IPS DF 6.9 (cell line): ENCODE measurements at places on chromosomes 2 and 18.

DNA sequence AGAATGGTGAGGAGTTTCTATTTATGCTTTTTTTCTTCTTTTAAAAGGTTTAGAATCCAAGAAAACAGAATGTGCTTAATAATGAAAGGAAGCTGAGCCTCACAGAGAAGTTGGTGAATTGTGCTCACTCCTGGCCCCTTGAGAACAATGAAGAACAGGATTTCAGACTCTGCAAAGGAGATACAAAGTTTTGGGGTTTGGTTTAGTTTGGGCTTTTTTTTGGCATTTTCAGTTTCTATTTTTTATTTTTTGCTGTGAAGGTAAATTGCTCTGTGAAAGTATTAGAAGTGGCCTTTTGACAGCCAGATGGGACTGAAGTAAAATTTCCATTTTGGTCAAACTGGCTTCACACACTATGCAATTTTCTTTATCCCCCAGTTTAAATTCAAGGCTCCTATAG, 247.3 kb upstream of the GYPC start:
- no peak for DNase-seq

- DNase-seq, result no peak
Observed at GRCh38 chr2:100502782-100503181, 32.5 kb downstream of the NMS start.

DNA sequence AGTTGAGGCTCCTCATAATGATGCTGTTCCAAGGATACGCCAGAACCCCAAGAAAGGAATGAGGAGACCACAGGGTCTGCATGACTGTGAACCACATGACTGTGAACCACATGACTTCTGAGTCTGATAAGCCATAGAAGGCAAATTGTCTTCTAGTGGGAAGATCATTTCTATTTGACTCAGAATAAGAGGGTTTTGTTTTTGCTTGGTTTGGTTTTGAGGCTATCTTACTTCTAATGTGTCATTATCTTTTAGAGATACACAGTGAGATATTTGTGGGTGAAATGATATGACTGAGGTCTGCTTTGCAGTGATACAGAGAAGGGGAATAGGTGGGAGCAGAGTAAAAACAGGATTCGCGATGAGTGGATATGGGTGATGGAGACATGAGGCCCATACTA, 28.9 kb upstream of the BCL2L11 start:
- DNase-seq, result no peak

- DNase-seq, result no peak
Observed at GRCh38 chr2:51213826-51214225, 181.9 kb upstream of the NRXN1 start.

DNA sequence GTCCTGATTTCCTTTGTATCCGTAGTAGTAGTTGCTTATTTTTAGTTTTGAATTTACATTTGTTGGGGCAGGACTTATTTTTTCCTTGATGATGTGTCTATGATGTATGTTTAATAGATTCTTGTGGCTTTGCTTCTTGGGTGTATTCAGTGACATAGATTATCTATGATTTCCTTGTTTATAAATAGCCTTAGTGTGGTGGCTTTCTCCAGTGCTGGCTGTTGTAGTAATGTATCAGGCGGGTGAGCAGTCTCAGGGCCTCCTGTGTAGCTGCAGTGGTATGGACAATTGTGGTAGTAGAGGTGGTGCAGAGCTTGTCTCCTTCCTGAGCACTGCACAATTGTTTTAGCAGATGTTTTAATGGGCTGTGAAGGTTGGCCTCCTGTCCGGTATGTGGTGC, 60.5 kb downstream of the SMCHD1 start:
- DNase-seq, result no peak

DNA sequence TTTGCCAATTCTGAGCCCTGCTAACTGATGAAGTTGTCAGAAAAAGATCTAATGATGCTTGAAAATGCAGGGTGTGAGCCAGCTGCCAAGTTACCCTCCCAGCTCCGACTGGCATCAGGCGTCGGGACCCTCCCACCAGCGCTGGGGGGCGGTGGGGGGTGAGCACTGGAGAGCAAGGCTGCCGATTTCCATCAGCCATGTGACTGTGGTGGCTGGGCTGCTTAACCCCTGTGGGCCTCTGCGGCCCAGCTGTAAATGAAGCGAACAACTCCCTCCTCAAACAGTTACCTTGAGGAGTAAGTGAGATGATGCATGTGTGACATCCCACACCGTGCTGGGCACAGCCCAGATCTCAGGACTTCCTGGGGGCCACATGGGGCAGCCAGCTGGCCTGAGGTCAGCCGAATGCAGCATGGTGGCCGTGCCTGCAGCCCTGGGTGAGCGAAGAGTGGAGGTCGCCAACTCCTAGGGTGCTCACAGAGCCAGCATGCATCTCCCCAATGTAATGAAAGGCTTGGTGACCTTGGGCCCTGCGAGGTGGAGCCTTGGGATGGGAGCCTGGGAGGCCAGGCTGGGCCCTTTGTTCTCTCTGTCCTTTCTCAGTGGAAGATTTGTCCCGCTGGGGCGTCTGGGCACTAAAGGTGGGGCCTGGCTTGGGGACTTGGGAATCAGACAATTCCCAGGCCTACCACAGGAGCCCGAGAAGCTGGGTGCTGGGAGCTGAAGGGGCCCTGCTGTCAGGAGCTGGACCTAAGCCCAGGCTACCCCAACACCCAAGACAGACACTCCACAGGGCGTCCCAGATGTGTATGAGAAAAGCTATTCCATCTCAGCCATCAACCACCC, 25.1 kb downstream of the CIB4 start:
- DNase-seq, result no peak

GRCh38 chr2:72669121-72669520, 156.7 kb downstream of the EXOC6B start:
- DNase-seq, result no peak

DNA sequence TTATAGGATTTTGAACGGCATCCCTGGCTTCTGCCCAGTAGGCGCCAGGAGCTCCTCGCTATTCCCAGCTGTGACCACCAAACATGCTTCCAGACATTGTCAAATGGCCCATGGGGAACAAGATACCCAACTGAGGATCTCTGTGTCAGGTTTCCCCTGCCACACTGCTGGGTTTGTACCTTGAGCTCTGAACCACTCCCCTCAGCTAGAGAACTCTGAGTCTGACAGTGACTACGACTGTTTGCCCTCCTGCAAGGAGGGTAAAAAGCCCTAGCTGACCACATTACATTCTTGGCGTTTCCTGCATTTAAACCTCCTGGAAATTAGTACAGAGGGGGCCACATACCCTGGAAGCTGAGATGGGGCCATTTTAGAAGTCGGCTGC, 12.4 kb downstream of the LRRFIP1 start:
- no peak for DNase-seq
